WTC11 (cell line): ENCODE measurements at places on chromosomes 2 and 18.

GRCh38 chr2:65096948-65097347 is 33.0 kb downstream of the RAB1A start:
- no peak overlapping the region for H3K27ac ChIP-seq
- H3K4me3 ChIP-seq, result no peak overlapping the region
- peaks cover 43% of the 10 kb centered on the region for H3K36me3 ChIP-seq
- DNase-seq, result no peak
- H3K27me3 ChIP-seq, result no peaks in the 10 kb centered on the region

GRCh38 chr18:77990131-77990530 is 740.5 kb downstream of the GALR1 start:
- H3K27me3 ChIP-seq, result peaks cover 2% of the 10 kb centered on the region; the same call in 1 of the 2 replicates
- H3K36me3 ChIP-seq, result peaks cover 31% of the 10 kb centered on the region
- DNase-seq, result no peak
- no peak overlapping the region for H3K4me3 ChIP-seq
- H3K4me1 ChIP-seq, result peaks cover 4% of the 10 kb centered on the region; the same call in 1 of the 2 replicates

GRCh38 chr2:171491292-171491691 is 31.0 kb upstream of the CYBRD1 start:
- H3K4me3 ChIP-seq, result no peak overlapping the region
- H3K4me1 ChIP-seq, result peaks cover 10% of the 10 kb centered on the region
- peak; percentile 35 for DNase-seq
- H3K27me3 ChIP-seq, result no peaks in the 10 kb centered on the region
- H3K36me3 ChIP-seq, result peaks cover 4% of the 10 kb centered on the region; the same call in 1 of the 2 replicates

GRCh38 chr2:238847841-238848690 is at the start of gene TWIST2:
Gene TWIST2 (plus strand): TSS chr2:238848085. CDS start chr2:238848216, 131 bp downstream.
- no peaks in the 10 kb centered on the region for H3K36me3 ChIP-seq
- H3K4me1 ChIP-seq, result peaks cover 11% of the 10 kb centered on the region
- no peak within 1 kb of the TSS for H3K27ac ChIP-seq
- peak within 1 kb of the TSS; percentile 67 for H3K4me3 ChIP-seq

GRCh38 chr2:109460553-109461324 is 153.0 kb downstream of the SEPTIN10 start:
- H3K27ac ChIP-seq, result no peak overlapping the region
- no peak overlapping the region for H3K4me3 ChIP-seq
- H3K4me1 ChIP-seq, result no peaks in the 10 kb centered on the region
- no peak for DNase-seq
- H3K27me3 ChIP-seq, result no peaks in the 10 kb centered on the region
